ENCODE measurements at places on chromosomes 6 and 20.

GRCh38 chr20:54524849-54525248 is 49.5 kb downstream of the DOK5 start:
- no peak for DNase-seq
- H3K36me3 ChIP-seq, result no peaks in the 10 kb centered on the region
- no peak overlapping the region for H3K4me3 ChIP-seq
- H3K27me3 ChIP-seq, result no peaks in the 10 kb centered on the region

- H3K36me3 ChIP-seq, result no peaks in the 10 kb centered on the region
- DNase-seq, result no peak
- H3K27ac ChIP-seq, result no peak overlapping the region
- peak overlapping the region; percentile 73 for H3K4me3 ChIP-seq
- peaks cover 18% of the 10 kb centered on the region for H3K4me1 ChIP-seq
These were observed 3.1 kb downstream of the BMP6 start for GRCh38 chr6:7728855-7729590.

- no peaks in the 10 kb centered on the region for H3K4me1 ChIP-seq
- H3K27ac ChIP-seq, result no peak overlapping the region
- no peak for DNase-seq
These were observed 10.0 kb upstream of the PFDN4 start for GRCh38 chr20:54197621-54198604.

DNA sequence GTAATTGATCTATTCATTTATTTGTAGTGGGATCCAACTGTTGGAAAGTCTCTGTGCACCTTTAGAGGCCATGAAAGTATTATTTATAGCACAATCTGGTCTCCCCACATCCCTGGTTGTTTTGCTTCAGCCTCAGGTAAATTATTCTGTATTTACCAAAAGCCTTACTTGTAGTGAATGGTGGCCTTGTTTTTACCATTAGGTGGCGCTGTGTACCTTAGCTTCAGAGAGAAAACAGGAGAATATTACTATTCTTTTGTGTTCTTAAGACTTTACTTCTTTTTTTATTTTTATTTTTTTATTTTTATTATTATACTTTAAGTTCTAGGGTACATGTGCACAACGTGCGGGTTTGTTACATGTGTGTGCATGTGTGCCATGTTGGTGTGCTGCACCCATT is 23.7 kb downstream of the PEX7 start:
- H3K27me3 ChIP-seq, result no peaks in the 10 kb centered on the region
- no peaks in the 10 kb centered on the region for H3K4me1 ChIP-seq
- H3K27ac ChIP-seq, result no peak overlapping the region
- DNase-seq, result peak; percentile 79

DNA sequence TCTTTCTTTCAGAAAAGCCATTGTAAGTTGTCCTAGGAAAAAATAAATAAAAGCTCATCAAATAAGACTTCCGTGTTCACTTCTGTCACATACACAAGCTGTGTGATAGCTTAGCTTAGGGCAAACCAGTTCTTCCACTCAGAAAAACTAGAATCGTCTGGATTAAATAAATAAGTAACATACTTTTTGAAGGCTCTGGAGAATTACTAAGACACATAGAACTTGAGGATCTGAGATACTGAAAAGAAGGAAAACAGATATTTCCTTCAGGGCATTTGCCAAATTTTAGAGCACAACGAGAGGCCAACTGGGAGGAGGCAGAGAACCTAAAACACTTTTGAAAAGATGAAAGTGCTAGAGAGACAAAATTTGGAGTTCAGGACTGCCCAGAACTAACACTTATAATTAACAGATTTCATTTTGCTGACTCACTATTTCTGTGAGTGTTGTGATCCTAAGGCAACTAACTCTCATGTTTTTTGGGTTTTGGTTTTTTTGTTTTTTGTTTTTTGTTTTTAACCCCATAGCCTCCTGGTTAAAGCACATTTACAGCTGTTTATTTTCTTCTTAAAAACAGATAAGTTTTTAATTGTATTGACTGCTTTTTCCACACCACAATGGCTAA is 38.7 kb upstream of the THEMIS start:
- no peak overlapping the region for H3K4me3 ChIP-seq
- H3K4me1 ChIP-seq, result peaks cover 37% of the 10 kb centered on the region
- H3K36me3 ChIP-seq, result peaks cover 5% of the 10 kb centered on the region
- no peaks in the 10 kb centered on the region for H3K27me3 ChIP-seq
- no peak for DNase-seq

DNA sequence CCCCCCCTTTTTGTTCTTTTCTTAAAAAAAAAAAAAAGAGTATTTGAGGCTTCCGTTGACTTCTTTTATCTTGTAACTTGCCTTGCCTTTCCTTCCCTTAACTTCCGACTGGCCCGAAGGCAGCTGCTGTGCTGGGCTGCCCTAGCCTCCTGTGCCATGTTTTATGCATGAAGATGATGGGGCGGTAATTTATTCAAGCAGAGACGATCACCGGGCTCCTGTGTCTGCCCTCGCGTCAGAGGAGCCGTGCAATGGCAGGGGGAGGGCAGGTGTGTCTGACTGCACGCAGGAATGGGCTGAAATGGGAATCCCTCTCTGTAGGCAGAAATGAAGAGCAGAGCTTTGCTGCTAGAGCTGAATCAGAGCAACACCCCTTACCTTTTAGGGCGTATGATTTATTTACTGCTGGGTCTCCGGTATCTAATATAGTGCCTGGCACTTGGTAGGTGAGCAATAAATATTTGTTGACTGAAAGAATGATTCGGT is 106.3 kb upstream of the RIPOR2 start:
- H3K4me1 ChIP-seq, result peaks cover 56% of the 10 kb centered on the region
- H3K4me3 ChIP-seq, result peak overlapping the region; percentile 94
- DNase-seq, result peak; percentile 80
- peak overlapping the region; percentile 97 for H3K27ac ChIP-seq
- H3K27me3 ChIP-seq, result no peaks in the 10 kb centered on the region
- peaks cover 9% of the 10 kb centered on the region for H3K36me3 ChIP-seq

DNA sequence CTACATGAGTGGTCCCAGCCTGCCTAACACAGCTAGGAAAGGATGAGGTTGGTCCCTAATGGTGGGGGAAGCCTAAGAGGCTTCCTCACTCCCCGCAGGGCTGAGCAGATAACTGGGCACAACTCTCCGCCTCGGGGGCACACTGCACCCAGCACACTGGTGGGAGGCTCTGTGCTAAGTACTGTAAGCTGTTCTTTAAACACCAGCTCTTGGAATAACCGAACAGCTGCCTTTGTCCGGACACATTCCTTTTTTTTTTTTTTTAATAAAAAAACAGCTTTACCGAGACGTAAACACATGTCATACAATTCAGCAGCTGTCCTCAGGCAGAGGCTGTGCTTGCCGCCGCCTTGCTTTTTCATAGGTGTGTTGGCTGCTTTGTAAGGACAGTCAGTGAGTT is 6.9 kb downstream of the PSMG4 start:
- peaks cover 27% of the 10 kb centered on the region for H3K4me1 ChIP-seq
- no peak overlapping the region for H3K4me3 ChIP-seq
- peaks cover 65% of the 10 kb centered on the region for H3K36me3 ChIP-seq
- H3K27me3 ChIP-seq, result no peaks in the 10 kb centered on the region

DNA sequence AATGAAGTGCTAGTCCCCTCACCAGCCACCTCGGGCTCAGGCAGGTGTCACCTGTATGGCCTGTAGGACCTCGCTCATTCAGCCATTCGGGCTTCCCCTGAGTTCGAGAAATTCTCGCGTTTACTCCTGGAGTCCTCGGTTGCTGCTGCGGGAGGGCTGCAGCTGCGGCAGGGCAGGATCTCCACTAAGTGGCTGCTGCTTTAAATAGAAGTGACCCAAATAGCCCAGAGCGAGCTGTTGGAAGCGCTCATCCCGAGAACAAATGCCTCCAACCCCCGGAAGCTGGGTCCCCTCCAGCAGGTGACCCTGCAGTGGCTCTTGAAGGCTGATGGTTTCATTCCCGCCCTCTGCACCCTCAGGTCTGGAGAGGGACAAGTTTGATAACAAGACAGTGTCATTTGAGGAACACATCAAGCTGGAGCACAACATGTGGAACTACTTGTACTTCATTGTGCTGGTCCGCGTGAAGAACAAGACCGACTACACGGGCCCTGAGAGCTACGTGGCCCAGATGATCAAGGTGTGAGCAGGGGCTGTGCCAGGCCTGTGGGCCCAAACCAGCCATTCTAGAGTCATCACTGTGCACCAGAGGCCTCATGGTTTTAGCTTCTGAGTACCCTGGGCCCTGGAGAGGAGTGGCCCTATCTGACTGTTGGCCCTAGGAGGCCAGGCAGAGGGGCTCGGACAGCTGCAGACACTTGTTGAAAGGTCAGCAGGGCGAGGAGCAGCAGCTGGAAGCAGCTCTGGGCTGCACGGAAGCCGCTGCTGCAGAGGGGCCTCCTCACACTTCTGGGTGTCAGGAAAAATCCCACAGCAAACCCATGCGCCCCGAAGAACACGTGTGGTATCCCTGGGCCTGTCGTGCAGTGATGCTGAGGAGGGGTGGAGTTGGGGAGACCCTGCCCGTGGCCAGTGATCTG is 18.1 kb downstream of the UQCC2 start:
- H3K36me3 ChIP-seq, result peaks cover 67% of the 10 kb centered on the region
- no peaks in the 10 kb centered on the region for H3K27me3 ChIP-seq
- no peak for DNase-seq
- peak overlapping the region; percentile 89 for H3K27ac ChIP-seq
- H3K4me3 ChIP-seq, result peak overlapping the region; percentile 63

DNA sequence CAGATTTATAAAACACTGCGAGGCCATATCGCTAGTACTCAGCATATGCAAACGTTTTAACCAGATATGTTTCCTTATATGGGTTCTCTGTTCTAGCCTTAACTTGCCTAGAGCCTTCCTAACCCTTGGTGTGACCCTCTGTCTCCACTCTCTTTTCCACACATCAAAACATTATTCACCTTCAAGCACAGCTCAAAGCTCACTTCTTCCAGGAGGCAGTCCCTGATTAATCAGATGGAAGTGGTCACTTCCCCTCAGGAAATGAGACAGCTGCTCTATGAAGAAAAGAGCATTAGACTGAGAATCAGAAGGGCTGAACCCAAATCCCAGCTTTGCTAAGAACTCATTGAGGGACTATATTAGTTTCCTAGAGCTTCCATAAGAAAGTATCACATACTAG is 39.8 kb upstream of the SLC17A4 start:
- H3K4me1 ChIP-seq, result no peaks in the 10 kb centered on the region
- no peaks in the 10 kb centered on the region for H3K36me3 ChIP-seq
- no peak for DNase-seq

DNA sequence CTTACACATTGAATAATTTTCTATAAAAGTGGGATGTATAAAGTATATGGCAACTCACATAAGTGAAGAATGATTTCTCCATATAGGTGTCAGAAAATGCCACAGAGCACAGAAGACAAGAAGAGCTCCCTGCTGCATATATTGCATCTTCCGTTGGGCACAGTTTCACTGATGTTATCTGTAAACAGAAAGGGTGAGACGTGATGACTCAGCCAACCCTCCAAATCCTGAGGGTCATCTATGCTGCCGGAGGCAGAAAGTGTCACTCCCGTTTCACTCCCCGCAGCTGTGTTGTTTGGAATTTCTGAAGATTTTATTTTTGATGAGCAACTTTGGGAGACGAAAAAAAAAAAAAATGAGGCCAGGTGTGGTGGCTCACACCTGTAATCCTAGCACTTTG is 644.1 kb downstream of the C6orf118 start:
- H3K27me3 ChIP-seq, result no peaks in the 10 kb centered on the region
- no peak overlapping the region for H3K4me3 ChIP-seq
- H3K27ac ChIP-seq, result no peak overlapping the region
- no peaks in the 10 kb centered on the region for H3K4me1 ChIP-seq
- no peak for DNase-seq
- no peaks in the 10 kb centered on the region for H3K36me3 ChIP-seq

DNA sequence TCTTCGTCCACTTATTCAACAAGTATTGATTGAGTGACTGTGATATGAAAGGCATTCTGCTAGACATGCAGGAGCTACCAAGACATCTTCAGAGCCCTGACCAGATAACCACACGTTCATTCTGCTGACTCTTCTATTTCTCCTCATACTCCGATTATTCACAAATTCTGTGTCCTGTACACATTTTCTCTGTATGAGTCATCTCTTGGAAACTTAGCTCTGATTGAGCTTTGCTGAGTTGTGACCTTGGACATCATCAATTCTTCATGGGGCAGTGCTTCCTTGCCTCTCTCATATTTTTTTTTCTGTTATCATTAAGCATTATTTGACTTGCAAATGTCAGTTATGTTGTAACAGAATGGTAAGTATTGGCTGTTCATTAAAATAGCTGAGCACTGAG is 351.6 kb upstream of the CNR1 start:
- no peaks in the 10 kb centered on the region for H3K36me3 ChIP-seq
- no peaks in the 10 kb centered on the region for H3K27me3 ChIP-seq
- no peaks in the 10 kb centered on the region for H3K4me1 ChIP-seq
- no peak overlapping the region for H3K4me3 ChIP-seq

- peaks cover 18% of the 10 kb centered on the region for H3K27me3 ChIP-seq
- no peak for DNase-seq
- H3K4me3 ChIP-seq, result no peak overlapping the region
- no peaks in the 10 kb centered on the region for H3K36me3 ChIP-seq
- H3K4me1 ChIP-seq, result peaks cover 9% of the 10 kb centered on the region
These were observed 25.6 kb upstream of the GABRR1 start for GRCh38 chr6:89242574-89243330.
